CD4-positive, alpha-beta T cell treated with Interleukin-6 at 100 ng/mL for 8 hours (primary cell): ENCODE measurements at places on chromosomes 4 and X.
A peak's percentile ranks its signal among the peaks of the same experiment; 100 is the strongest.

- DNase-seq = no peak
Observed at GRCh38 chrX:129553619-129554288, 13.7 kb downstream of the OCRL start.

DNA sequence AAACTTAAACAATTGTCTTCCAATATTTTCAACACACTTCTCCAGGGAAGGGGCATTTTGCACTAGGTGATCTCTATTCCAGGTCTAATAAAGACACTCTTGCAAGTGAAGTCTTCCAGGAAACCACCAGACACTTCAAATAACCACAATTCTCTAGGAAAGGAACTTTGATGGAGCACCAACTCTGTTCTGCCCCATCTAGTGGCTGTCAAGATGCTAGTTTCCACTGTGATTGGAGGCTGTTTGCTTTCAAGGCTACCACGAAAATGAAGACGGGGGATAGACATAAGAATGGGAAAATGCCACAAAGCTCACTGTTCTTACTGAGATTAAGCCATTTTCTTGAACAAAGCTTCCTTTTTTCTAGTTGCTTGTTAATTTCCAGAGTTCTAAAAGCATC is 100.6 kb upstream of the F9 start:
- DNase-seq = no peak

- DNase-seq = no peak
Observed at GRCh38 chrX:7603387-7603786, 239.6 kb upstream of the VCX start.

DNA sequence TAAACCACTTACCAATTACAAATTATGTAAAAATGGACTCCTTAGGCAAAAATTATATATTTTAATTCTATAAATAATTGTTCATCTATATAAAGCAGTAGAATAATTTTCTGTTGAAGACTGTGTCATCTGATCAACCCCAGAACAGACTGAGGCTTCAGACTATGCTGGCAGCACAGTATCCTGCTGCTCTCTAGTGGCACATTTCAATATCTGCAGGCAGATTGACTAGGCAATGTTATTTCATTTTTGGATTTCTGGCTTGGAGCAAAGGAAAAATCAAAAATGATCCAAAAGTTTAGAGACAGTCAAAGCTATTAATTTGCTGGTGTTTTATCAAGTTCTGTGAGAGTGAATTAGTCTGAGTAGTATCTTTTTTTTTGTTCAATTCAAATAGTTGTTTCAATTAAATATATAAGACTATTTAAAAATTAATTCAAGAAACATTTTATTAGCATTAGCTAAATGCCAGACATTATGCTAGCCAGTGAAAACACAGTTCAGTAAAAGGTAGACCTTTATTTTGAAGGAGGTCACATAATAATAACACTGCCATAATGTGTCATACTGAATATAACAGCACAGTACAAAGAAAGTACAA is 21.3 kb upstream of the SULT1E1 start:
- peak; percentile 21 for DNase-seq

DNA sequence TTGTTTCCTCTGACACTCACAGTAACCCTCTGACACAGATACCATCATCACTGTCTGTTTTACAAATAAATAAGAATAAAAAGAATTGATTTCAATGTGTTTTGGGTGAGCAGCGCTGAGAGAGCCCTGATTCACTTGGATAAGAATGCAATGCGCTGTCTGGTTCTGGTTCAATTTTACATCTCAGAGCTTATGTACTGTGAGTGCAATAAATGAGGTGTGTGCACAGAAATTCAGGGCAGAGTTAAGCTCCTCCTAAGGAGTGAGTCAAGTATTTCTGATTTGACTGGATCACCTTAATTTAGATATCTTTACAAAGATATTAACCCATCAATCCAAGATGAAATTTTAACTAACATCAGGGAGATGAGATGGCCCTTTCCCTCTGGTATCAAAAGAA is 11.2 kb downstream of the FAM9C start:
- no peak for DNase-seq

GRCh38 chrX:118207831-118208453 is 91.3 kb upstream of the KLHL13 start:
- DNase-seq = no peak

DNA sequence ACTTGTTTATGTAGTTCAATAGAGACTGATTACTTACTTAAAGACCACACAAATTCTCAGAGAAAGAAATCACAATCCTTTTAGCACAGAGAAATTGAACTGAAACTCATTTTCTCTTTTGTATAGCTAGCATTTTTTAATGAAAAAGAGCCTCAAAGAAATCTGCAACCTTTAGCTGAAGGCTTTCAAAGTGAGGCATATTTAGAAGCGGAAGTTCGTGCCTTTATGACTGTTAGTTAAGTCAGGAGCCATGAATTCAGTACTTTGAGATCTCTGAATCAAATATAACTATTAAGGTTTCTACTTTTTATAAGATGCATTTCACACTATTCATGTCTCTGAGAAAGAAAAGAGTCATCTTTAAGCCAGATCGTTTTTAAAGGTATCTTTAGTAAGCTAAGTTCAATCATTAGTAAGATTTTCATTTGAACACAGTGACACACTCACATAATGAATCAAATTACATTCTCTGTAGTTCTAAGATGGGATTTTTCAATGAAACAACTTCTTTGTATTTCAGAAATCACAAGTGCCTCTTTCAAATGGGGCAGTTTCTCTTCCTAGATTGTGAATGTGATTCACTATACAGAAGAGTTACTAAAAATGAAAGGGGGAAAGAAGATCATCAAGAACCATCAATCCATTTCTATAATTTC is 61.4 kb downstream of the SMARCA1 start:
- DNase-seq = no peak

GRCh38 chr4:73021634-73022033 is 47.9 kb downstream of the COX18 start:
- DNase-seq = no peak

DNA sequence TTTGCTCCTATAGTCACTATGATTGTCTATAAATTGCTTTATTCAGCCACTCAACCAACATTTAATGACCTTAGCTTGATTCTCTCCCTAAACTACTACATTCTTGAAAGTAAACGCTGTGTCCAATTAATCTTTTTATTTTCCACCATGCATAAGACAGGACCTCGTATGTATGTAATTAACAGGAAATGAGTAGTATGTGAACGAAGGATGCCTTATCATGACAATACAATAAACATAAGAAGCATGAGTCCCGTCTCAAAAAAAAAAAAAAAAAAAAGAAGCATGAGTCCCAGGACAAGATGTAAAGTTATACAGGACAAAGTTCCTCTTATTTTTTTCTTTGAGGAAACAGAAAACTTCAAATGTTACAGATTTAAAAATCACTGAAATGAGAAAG is 92.5 kb downstream of the PPP3CA start:
- no peak for DNase-seq
